Stimulated activated CD4-positive, alpha-beta T cell treated with anti-CD3 and anti-CD28 coated beads, TNF-alpha, amount 100 ng/mL, for 24 hours (primary cell): ENCODE measurements at places on chromosomes 6 and 20.

GRCh38 chr6:34243901-34244884, 4.6 kb downstream of the SMIM29 start:
- DNase-seq, result peak; percentile 54

DNA sequence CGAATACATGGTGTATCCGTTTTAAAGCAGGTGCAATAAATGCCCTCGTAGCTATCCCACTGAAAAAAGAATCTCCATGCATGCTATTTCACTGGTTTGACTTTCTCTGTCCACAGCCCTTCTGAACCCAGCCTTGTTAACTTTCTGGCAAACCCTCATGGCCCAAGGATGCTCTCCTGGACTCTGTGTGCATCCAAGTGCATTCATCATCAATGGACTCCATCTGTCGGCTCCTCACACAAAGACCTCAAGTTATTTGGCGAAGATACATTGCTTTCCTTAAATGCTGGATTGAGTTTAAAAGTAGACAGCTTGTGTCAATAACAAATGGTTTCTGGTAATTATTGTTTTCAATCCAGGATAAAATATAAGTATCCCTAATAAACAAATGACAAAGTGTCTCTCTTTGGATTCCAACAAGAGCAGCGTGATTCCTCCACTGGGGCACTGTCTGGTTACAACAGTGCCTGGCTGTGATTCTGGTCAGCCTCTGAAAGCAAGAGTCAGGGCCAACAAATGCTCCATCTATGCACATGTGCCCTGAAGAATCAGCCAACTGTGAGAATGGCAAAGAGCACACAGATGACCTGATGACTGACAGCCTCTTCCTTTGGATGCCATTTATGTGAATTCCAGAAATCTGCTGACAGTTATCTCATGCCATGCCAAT, 55.7 kb downstream of the FYN start:
- DNase-seq, result no peak

- no peak for DNase-seq
Observed at GRCh38 chr6:71126506-71126905, 162.1 kb upstream of the OGFRL1 start.

DNA sequence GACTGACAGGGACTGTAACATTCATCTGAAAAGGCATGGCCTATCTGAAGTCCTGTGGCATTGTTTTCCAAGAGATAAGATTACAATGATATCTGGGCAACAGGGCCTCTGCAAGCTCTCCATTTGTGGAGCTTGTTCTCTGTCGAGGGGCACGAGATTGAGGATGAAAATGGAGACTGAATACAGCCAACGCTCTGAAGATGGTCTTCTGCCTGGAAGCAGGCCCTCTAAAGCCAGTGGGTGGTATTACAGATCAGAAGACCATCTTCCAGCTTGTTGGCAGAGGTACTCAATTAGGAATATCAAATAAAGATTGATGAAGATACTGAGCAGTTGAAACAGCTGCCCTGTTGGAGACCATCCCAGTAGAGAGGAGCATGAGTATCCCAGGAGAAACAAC, 288.2 kb downstream of the CENPW start:
- no peak for DNase-seq

GRCh38 chr6:33410050-33410710, 634 bp upstream of the PHF1 start:
- DNase-seq, result peak; percentile 94

DNA sequence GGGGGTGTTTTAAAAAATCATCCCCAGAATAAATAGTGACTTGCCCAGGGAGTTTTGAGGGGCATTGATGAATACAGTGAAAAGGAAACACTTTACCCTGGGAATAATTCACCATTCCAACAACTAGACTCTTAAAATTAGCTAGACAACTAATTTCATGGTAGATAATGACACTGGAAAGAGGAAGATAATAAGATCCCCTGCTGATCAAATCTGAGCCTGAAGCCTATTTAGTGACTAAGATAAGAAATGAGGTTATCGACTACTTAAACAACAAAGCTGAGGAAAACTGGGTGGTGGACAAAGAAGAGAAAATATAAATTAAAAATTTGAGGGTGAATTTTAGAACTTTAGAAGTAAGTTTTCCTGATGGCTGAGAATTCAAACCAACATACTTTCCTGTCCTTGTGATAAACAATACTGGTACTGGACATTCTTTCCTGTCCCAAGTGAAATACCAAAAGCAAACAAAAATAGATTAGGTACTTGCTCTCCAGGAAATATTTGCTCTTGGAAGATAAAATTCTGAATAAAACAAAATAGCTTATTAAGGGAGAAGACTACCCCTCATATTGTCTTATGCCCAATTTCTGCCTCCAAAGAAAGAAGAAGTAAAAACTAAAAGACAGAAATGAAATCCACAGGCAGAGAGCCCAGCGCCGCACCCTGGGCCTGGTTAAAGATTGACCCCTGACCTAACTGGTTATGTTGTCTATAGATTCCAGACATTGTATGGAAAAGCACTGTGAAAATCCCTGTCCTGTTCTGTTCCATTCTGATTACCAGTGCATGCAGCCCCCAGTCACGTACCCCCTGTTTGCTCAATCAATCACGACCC, 64.0 kb upstream of the ADGRF4 start:
- DNase-seq, result no peak

DNA sequence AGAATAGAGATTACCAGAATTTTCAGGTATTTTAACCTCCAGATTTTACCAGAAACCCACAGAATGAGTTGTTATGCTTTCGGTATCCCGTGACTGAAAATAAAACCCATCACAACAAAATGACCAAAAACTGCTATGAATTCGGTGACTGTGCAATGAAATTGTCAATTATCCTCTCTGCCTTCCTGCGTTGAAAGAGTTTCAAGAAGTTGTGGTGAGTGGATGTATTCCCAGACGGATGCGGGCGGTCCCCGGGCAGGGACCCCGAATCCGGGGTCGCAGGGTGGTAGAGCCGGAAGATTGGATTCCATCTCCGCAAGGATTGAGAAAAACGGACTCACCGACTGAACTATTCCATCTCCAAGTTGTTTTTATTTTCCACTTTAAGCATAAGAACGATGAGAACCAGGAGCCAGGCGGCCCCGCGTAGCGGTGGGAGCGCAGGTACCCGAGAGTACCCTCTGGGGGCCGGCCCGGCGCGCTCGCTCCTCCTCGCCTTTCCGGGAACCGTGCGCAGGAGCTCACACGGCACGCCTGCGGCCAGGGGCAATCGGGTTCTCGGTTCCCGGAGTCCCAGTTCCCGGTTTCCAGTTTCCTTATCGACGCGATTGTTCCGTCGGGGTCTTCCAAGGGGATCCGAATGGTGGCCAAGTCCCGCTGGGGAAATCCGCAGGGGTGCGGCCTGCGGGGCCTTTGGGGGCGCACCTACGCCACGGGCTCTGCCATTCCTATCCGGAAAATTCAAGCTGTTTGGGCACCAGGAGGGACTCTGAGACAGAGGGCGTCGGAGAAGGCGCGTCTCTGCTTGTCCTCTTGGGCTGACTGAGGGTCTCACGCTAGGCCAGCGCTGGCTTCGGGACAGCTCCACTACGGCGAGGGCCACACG, 104.9 kb upstream of the PRDM1 start:
- peak; percentile 33 for DNase-seq

- no peak for DNase-seq
Observed at GRCh38 chr6:15434823-15435380, 189.0 kb downstream of the JARID2 start.

DNA sequence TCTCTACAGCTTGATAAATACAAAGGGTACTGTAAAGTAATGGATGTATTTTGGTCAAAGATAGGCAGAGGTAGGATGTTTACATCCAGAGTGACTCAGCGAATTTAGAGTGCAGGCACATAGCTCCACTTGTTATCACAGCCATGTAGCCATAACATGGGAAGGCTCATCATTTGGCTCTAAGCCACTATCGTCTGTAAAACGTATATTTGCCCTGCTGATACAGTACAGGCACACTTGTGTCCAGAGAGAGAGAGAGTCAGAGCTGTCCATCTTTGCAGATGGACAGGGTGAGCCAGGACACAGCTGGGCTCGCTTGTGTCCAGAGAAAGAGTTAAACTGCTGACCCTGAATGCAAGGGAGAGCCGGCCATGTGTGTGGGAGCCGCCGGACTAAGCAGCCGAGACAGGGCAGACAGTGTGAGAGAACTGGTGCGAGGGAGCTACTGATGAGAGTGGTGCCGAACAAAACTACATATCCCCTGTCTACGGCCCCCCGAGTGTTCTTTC, 619.0 kb downstream of the DOK5 start:
- DNase-seq, result no peak

DNA sequence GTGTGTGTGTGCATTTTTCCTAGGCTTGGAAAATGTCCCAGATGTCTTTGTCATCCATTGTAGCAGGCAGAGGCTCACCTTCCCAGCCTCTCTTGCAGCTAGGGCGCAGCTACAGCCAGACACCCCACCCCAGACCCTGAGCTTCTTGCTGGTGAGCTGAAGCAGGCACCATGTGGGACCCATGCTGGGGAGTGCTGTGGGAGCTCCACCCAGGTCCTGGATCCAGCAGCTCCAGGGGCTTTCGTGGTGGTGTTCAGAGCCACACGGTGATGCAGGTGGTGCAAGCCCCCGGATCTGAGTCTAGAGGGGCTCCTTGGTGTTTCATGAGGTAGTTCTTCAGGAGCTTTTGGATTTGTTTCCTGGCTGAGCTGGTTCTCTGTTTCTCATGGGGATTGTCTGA, 56.0 kb upstream of the ZFP64 start:
- DNase-seq, result no peak

DNA sequence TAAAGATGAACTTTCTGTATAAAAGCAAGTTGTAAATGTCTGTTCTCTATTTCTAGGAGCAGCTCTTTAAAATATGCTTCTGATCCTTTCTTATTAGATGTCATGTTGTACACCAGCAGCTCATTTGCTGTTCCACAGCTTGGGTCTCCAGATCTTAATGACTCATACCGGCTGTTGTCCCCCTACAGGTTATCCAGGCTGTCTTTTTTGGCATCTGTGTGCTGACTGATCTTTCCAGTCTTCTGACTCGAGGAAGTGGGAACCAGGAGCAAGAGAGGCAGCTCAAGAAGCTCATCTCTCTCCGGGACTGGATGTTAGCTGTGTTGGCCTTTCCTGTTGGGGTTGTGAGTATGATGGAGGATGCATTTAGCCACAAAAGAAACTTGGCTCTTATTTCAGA, 76.0 kb downstream of the AIG1 start:
- no peak for DNase-seq

GRCh38 chr6:131867744-131868143, 59.9 kb downstream of the ENPP1 start:
- DNase-seq, result no peak

GRCh38 chr6:129766959-129767728, 57.2 kb upstream of the ARHGAP18 start:
- DNase-seq, result peak; percentile 62

GRCh38 chr20:41068806-41069205, 40.2 kb downstream of the TOP1 start:
- no peak for DNase-seq

DNA sequence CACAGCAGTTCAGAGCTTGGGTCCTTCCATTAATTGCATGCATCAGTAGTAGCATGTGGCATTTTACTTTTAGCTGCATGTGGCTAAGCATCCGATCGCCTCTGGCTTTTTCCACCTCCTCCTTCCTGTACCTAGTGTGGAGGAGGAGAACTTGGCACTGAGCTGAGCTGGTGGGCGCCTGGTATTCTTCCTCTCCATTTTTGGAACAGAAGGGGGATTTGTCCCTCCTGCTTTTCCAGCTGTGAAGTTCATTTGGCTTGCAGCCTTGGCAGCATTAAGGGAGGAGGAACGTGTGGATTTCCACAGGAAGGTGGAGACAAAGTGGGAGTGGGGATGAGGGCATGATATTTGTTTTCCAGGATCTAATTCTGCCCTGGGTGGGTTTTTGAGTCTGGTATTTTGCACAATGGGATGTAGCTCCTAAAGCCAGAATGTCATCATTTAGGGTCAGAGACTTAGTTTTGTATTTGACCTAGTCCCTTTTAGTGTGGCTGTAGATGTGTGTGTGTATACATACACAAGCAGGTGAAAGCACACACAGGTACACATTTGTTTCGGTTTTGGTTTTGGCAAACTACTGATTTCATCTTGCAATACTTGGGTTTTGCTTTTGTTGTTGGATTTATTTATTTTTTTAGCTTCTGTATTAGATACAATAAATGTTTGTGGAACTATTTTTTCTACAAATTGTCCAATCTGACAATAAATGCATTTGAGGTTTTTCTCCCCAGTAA, 90.0 kb downstream of the SASH1 start:
- DNase-seq, result no peak

DNA sequence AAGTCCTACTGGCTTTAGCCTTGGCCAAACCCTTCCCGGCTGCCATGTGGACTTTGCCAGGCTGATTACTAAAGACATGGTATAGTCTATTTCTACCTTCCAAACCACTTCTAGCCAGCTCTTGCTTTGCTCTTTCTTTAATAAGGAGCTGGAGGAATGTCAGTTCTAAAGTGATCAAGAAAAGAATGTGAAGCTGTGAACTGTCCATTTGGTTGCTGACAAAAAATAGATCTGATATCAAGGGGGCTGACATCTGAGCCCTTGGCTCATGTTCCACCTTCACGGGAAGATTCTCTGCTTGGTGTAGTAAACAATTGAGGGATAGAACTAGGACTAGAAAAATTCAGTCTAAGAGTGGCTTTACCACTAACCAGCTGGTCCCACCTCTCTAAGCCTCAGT, 22.6 kb downstream of the GNAS-AS1 start:
- no peak for DNase-seq

- DNase-seq, result no peak
Observed at GRCh38 chr6:158131926-158132325, 36.1 kb downstream of the SERAC1 start.

DNA sequence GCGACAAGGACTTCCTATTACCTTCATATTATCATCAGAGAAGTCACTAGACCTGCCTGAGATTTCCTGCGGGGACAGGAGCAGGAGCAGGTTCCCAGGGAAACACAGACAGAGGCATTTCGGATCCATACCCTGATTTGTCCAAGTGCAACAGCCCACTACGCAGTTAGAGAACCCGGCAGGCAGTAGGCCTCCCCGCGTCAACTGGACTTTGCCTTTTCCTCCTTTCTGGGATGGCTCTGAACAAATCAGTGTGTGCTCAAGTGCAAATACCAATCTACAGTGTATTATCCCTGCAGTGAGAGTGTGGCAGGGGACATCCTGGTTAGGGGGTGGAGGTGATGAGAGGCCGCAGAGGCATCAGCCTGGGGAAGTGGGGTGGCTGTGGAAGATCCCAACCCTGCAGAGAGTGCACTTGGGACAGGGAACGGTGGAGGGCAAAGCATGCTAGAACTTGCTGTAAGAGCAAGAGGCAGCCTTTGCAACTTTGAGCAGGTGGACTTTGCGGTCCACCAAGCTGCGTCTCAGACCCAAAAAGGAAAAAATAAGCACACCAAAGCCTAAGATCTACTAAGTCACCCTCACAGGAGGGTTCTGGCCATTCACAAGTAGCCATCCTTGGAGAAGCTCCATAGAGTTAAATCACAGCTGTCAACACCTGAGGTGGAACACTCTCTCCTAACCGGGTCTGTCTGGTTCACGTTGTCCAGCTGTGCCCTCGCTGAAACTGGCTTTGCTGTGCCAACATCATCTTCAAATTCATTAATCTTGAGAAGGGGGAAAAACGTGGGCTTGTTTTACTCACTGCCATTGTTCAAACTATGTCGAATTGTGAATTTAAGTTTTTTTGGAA, 159.1 kb downstream of the ZDHHC14 start:
- no peak for DNase-seq
